Activated T-helper 17 cell treated with anti-CD3 and anti-CD28 coated beads, Interleukin-2, amount 50 U/mL, for 72 hours (primary cell): ENCODE measurements at places on chromosomes 2 and 18.

- peak; percentile 75 for ATAC-seq
These were observed 95.4 kb upstream of the BCL2L11 start for GRCh38 chr2:111025288-111025687.

DNA sequence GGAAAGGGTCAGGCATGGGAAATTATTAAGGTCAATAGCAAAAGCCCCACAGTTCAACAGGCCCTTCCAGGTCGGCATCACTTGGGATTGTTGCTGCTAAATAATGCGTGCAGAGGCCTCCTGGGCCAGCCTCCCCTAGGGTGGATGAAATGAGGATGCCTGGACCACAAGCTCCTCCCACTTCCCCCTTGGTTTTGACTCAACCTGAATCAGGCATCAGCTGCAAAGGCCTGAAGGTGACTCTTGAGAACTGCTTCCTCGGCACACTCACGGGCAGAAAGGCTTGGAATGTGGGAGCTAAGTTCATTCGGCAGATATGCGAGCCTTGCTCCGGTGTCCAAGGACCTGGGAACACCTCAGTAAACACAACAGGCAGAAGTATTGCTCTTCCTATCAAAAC, 69.3 kb downstream of the MBP start:
- ATAC-seq = peak; percentile 50

DNA sequence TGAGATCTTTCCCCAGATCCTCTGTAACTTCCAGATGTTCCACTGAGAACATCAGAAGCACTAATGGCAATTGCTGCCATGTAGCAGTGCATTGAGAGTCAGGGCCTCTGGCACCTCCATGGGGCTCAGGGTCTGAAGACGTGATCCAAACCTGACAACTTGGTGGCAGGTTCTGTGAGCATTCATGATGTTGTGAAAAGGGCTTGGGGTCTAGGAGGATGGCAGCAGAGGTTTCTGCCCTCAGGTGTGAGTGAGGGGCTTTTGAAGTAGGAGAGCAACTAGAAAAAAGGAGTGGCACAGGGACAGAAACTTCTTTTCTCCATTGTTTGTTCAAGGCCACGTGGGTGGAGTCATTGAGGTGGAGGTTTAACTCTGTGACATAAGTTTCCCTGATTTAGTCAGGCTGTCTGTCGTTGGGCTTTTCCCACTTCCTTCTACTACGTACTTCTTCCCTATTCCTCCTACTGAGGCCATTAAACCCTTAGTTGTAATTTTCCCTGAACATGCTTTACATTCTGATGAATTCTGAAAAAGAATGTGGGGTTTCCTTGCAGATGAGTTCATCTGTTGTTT, 13.1 kb downstream of the CFLAR start:
- peak; percentile 44 for ATAC-seq

GRCh38 chr2:222290401-222290735, 8.4 kb downstream of the PAX3 start:
- no peak for ATAC-seq

DNA sequence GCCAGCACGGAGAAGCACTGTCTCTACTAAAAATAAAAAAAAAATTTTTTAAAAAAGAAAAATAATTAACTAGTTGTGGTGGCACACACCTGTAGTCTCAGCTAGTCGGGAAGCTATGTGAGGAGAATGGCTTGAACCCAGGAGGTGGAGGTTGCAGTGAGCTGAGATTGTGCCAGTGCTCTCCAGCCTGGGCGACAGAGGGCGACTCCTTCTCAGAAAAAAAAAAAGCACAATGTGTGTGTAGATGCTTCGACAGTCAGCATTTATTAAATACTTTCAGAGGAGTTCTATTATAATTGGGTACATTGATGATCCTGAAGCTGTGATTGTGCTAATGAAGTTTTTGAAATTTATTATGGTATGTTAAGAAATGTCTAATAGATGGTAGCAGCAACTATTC, 46.5 kb downstream of the XIRP2 start:
- no peak for ATAC-seq

DNA sequence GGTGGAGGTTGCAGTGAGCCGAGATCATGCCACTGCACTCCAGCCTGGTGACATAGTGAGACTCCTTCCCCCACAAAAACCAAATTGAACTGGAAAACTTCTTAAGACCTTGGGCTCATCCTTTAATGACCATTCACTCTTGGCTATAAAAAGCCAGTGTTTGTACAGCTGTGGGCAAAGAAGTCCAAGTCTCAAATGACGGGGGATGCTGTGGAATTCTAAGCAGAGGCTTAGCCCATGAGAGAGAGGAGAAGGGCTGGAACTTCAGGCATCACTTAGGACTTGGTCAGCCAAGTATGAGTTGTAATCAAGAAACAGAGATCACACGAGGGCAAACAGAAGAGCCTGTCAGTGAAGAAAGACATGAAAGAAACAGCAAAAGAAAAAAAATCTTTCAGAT, 79.3 kb upstream of the POU3F3 start:
- ATAC-seq = no peak

- ATAC-seq = no peak
These were observed 11.1 kb upstream of the MSGN1 start for GRCh38 chr2:17805166-17805565.

- no peak for ATAC-seq
These were observed 21.3 kb downstream of the ADAM23 start for GRCh38 chr2:206464597-206464996.

GRCh38 chr18:48820483-48821250, 130.1 kb downstream of the SMAD7 start:
- ATAC-seq = peak; percentile 93

DNA sequence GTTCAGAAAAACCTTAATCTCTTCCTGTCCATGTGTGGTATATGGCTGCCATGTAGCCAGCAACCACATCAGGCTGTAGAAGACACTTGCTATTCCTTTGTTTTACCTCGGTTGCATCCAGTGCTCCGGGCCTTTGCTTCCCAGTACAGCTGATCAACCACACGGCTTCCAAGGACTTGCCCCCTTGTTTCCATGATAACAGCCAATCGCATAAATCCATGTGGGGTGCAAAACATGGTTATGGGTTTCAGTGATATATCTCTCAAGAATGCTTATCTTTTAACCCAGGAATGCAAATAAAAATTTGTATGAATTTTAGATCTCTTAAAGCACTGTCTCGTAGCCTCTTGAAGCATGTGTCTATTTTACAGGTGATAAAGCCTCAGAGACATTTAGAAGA, 118.3 kb downstream of the MGAT5 start:
- ATAC-seq = no peak

DNA sequence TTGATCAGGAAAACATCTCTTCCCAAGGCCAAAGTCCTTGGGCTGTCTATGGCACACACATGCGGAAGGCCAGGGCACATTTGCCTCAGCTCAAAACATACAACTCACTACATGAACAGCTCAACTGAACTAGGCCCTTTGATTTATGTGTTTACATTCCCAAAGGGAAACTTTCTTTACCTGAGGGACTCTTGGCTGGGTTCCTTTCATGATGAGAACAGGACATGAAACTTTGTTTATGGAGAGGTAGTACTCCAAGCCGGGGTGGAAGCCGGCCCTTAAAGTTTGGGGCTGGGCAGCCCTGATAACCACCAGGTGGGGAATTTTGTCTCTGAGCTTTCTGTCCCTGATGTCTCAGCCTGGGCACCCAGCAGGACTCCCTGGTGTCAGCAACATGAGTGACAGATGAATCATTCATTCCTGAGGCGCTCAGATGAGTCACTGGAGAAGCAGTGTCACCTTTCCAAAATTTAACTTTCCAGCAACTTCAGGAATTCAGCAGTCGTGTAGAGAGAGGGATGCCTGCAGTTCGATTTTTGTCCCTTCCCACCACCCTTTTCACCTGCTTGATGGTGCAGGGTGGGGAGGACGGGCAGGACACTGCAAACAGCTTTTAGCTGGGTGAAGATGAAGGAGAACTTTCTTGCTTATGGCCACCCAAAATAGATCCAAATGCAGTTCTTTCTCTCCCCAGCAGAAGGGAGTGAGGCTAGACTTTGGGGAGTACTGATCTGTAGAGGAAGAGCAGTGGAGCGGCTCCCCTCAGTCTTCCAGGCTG, 331.6 kb downstream of the DYSF start:
- ATAC-seq = peak; percentile 13

- no peak for ATAC-seq
These were observed 225.7 kb downstream of the MTX2 start for GRCh38 chr2:176494949-176495353.

GRCh38 chr2:8538531-8538930, 143.3 kb upstream of the ID2 start:
- ATAC-seq = no peak

- ATAC-seq = peak; percentile 97
These were observed 6.8 kb downstream of the MAIP1 start for GRCh38 chr2:199962203-199962602.

DNA sequence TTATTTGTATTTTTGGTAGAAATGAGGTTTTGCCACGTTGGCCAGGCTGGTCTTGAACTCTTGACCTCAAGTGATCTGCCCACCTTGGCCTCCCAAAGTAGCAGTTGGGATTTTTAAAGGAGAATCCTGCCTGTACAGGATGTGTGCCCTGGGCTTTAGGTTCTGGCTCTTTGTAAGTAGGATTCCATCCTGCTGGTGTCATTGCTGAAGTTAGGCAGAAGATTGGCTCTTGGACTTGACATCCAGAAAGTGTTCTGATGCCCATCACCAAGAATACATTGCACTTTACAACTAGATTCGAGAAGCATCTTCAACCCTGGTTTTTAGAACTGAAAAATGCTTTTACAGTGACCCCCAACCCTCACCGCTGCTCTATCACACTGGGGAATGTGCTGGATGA, 4.4 kb upstream of the TWIST2 start:
- no peak for ATAC-seq

DNA sequence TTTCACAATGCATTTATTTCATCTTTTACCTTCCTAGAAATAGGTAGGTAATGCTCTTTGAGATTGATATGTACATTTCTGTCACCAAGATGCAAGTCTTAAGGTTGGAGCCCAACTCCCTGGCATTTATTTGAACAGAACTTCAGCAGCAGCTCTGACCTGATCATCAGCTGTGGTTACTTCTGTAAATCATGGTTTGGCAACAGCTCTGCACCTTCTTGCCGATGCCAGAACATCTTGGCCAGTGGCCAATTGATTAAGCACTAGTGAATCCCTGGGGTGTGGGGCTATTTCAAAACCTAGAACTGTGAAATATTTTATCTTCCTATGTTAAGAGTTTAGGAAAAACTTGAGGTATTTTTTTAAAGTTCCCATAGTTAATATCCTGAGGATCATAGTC, 124.8 kb upstream of the NYAP2 start:
- no peak for ATAC-seq

GRCh38 chr2:19865151-19865550, 36.6 kb downstream of the TTC32 start:
- ATAC-seq = no peak

GRCh38 chr2:238786792-238787490, 60.9 kb upstream of the TWIST2 start:
- no peak for ATAC-seq

- ATAC-seq = peak; percentile 40
These were observed 103.1 kb downstream of the UPP2 start for GRCh38 chr2:158204741-158205165.

DNA sequence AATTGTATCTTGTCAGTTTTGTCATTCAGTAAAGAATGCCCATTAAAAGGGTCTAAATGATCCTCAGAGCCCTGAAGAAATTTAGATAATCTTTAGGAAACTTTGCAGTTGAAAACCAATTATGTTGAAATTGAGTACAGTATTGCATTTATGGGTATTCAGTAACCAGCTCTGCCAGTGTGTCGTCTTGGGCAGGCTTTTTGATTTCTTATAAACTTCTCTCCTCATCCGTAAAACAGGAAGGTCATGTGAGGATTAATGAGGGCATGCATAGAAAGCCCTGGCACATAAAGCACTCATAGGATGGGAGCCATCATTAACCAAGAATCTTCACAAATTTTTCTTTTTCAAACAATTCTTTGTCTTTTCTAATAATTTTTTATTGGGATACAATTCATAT, 14.8 kb downstream of the PNO1 start:
- no peak for ATAC-seq

DNA sequence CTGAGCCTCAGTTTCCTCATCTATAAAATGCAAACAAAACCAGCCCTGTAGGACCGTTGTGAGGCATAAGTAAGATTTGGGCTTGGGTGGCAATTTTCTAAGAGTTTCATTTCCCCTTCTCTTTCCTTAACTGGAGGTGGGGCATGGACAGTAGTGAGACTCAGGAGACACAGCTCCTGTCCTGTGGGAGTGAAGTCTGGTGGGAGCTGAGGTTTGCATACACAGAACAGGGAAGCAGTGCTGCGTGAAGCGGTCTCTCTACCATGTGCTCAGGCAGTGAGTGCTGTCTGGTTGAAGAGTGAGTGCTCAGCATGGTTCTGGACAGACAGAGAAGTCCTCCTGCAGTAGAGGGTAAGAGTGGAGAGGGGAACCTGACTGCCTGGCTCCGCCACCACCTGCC, 62.3 kb upstream of the MCFD2 start:
- ATAC-seq = no peak

GRCh38 chr2:224994242-224994823, 47.9 kb downstream of the DOCK10 start:
- ATAC-seq = no peak

- no peak for ATAC-seq
These were observed 35.4 kb upstream of the MYO3B start for GRCh38 chr2:170142502-170142901.

GRCh38 chr18:32875625-32876024, 102.8 kb upstream of the KLHL14 start:
- no peak for ATAC-seq

GRCh38 chr2:12498704-12499103, 218.0 kb upstream of the TRIB2 start:
- ATAC-seq = no peak

DNA sequence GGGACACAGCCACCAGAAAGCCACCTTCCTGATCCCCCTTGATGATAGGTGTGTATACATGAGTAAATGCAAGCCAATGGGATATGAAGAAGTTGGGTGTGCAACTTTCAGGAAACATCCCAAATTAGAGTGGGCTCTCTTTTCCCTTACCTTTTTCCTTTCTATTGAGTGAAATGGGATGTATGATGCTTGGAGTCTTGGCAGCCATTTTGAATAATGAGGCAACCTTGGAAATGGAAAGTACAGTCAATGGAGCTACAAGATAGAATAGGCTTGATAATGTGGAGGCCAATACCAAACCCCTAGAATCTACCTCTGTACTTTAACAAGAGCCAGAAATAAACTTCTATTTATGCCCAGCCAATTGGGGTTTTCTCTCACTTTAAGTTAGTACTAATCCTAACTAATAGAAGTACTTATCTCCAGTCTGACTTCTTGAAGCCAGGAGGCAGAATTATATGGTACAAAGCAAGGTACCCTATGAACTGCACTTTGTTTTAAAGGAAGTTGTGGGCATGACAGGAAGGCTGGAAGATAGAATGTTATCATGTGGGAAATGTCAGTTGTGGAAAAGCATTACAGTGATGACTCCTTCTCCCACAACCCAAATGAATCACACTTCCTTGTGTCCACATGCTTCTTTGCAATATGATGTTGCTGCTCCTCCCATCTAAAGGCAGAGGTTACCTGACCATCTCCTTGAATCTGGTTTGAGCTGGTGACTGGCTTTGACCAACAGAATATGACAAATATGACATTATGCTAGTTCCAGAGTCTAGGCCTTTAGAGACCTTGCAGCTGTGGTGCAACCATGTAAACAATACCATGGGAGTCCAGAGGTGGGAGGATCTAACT, 12.9 kb upstream of the NABP1 start:
- peak; percentile 78 for ATAC-seq
